ENCODE measurements at places on chromosomes 5 and 9.
A peak's percentile ranks its signal among the peaks of the same experiment; 100 is the strongest.

- no peak for DNase-seq
Observed at GRCh38 chr9:110782701-110783100, 114.1 kb downstream of the MUSK start.

GRCh38 chr5:150703762-150704161 is 2.9 kb upstream of the RBM22 start:
- DNase-seq: no peak

GRCh38 chr9:2785060-2785950 is 58.6 kb downstream of the PUM3 start:
- DNase-seq: no peak

- no peak for DNase-seq
Observed at GRCh38 chr9:138064547-138064946, 187.0 kb downstream of the CACNA1B start.

GRCh38 chr5:138699482-138699881 is 53.7 kb upstream of the CTNNA1 start:
- no peak for DNase-seq

DNA sequence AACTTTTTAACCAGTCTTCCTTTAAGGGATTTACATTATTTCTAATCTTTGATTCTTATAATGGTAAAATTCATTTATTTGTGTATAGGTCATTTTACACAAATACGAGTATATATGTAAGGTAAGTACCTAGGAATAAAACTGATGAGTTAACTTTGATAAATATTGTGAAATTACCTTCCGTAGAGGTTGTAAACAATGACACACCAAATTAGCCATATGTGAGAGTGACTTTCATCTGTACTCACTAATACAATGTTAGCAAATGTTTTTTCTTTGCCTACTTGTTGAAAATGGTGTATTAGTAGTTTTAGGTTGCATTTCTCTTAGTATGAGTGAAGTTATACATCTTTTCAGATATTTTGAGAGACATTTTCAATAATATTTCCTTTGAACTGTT is 42.6 kb upstream of the TSLP start:
- no peak for DNase-seq

DNA sequence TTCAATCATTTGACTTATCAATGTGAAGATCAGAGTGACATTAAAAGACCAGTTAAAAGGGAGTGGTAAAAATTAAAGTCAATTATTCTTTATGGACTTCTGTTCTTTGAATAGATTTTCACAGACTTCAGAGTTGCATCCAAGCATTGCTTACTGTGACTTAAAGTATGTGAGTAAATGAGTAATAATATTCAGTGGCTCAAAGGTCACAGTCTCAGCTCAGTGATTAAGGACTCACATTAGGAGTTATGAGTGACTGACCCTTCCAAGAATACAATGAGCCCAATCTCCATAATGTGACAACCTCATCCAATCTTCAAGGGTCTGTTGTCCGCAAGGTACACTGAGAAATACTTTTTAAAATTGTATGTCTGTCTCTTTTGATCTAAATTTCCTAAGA is 811.2 kb downstream of the BRINP1 start:
- no peak for DNase-seq

DNA sequence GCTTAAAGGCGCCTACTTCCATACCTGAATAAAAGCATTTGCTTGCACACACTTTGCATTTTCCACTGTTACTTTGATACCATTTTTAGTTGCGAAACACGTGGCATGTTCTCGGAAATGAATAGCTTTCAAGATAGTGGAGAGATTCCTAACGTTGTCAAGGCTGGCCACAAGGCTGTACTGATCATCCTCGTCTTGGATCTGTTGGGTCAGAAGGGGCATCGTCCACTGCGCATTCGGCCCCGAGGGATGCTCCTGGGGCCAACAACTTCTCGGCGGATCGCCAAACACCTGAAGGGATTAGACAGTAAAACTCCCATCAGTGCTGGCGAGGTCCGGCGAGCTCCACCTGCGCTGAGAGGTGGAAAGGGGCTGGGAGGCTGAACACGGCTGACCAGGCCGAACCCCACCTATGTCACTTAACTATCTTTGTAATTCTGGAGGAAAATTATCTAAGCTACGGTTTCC is 599 bp downstream of the RAD1 start:
- DNase-seq: peak; percentile 40

GRCh38 chr5:160342413-160342941 is 27.9 kb downstream of the C1QTNF2 start:
- DNase-seq: peak; percentile 78

- no peak for DNase-seq
Observed at GRCh38 chr9:37390759-37391158, 31.7 kb upstream of the GRHPR start.

DNA sequence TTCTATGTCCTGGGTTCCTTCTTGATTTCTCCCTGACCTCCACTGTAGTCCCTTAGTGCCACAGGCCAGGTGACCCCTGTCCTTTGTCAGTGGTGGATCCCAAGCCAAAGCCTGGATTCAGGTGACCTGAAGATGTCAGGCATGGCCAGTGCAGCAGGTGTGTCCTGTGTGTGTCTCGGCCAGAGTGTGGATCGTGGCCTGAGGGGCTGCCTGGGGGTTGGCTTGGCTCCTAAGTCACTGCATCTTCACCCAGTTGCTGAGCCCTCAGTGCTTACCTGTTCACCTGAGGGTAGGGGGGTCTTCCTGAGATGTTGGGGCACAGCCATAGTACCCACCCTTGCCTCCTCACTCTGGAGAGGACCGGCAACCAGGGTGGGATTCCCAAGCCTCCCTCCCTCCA is 61.8 kb upstream of the PITX1 start:
- no peak for DNase-seq

DNA sequence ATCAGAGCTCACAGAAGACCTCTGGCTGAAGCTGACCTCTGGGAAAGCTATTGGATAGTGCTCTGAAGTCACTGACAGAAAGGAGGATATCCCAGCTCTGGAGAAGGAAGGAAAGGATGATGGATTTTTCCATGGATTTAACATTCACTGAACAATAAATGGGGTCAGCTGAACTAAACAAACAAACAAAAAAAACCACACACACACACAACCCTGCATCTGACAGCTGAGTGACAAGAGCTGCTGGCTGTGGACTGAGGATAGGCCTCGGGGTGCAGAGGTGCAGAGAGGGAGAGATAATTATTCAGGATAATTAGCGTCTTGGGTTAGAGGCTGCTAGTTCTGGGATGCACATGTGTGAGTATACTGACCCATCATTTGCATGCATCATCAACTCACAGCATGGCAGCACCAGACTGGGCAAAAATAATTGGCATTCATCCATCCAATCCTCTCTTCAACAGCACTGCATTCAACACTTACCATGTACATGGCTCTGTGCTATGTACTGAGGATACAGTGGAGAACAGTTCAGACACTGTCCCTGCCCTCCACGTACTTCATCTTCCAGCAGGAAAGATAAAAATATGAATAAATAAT is 131.4 kb upstream of the TRIM32 start:
- DNase-seq: no peak

GRCh38 chr5:93364378-93364777 is 216.6 kb downstream of the NR2F1-AS1 start:
- no peak for DNase-seq

- DNase-seq: no peak
Observed at GRCh38 chr9:6893350-6894131, 135.8 kb downstream of the KDM4C start.

DNA sequence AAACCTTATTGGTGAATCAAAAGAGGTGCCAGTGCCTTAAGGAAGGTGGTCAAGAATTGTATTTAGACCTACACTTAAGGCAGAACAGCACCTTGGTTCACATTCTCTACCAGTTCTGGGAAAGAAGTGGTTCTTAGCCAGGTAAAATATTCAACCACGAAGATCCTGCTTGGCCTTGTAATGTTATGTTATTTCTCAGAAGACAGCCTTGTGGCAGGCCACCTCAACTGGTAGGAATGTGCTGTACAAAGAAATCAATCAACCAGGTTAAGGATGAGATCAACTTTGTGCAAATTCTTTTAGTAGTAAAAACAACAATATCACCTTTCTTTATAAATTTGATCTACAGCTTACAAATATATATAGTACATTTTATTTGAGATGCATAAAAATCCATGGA is 246.8 kb downstream of the ARRDC3 start:
- DNase-seq: peak; percentile 14

GRCh38 chr5:15267966-15268365 is 232.0 kb upstream of the FBXL7 start:
- no peak for DNase-seq

- DNase-seq: no peak
Observed at GRCh38 chr5:96569770-96570169, 92.4 kb upstream of the CAST start.

GRCh38 chr9:85981369-85981768 is 40.4 kb downstream of the NAA35 start:
- DNase-seq: no peak

DNA sequence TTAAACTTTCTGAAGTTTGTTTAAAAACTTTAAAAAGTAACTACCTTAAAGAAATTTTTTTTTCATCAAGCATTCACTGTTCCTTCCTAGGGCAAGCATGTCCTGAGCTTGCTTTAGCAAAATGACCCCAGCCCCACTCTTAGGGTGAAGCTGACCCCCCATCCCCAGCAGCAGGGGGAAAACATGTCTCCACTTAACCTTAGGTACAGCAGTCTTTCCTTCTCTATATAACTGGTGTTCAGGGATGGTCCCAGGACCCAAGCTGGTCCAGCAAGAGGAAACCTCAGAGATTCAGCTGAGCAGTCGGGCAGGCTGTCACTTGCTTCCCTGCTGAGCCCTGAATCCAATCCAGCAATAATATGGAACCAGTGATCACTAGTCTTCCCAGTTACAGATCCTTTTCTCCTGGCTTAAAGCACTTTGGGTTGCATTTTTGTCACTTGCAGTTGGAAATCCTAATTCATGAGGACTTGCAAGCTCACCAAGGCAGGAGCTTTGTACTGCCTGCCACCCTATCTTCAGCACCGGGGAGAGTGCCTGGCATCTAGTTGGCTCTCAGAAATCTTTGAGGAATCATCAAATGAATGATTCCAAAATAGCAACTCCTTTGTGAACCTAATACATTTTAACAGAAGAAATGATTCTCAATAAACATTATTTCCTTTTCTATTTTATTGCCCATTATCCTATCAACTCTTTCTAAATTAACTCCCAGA is 91.2 kb downstream of the FSTL4 start:
- no peak for DNase-seq

GRCh38 chr9:893115-893514 is 51.6 kb downstream of the DMRT1 start:
- DNase-seq: no peak

DNA sequence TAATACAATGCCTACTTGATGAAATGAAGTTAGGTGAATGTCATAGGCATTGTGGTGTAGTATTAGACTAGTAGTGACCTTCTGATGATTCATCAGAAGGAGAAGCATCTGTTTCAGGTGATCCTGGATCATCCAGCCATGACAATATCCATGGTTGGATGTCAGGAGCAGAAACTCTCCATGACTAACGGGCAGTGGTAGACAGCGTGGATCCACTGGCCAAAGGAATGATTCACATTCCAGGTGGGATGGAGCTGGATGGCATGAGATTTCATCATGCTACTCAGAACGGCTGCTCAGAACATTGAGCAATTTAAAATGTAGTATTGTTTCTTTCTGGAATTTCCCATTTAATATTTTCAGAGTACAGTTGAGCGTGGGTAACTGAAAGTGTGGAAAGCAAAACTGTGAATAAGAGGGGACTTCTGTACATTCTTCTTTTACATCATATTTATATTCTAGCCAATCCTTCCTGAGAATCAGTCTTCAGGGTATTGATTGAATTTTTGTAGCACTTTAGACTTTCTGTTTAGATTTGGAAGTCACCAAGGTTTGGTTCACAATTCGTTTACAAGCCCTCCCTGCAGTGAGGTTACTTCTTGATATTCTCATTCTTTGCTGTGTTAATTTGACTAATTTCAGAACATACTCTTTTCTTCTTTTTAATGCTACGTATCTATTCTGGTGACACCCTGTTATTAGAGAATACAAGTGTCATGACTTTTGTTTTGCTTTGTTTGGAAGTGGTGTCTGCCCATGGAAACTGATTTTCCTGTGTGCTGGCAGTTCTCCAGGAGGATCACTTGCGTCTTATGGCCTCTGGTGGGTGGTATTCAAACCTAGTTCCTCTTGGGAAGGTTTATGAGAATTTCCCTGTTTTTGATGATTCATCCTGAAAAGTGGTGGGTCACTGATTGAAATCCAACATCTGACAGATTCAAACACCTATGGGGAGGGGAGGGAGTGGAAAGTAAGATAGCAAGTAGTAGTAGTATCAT is 12.2 kb upstream of the CLINT1 start:
- peak; percentile 57 for DNase-seq

GRCh38 chr5:176901260-176902101 is 2.3 kb upstream of the HK3 start:
- no peak for DNase-seq

DNA sequence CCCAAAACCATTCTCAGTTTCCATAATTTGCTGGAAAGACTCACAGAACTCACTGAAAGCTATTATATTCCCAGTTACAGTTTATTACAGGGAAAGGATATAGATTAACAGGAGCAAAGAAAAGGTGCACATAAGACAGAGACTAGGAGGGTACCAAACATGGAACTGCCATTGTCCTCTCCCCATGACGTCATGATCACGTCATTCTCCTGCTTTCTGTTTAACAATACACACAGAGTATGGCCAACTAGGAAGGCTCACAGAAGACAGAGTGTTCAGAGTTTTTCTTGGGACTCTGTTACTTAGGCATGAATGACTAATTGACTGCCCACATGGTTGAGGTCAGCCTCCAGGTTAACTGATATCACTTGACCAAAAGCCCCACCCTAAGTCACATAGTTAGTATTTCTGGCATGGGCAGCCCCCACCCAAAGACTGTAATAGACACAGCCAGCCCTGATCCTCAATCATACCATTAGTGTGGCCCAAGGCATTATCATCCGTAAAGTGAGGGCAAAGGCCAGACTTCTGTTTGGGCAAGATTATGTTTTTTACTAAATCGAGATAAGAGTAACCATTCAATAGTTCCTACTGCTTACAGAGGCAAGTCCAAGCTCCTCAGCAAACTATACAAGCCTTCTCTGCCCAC is 353.5 kb upstream of the POU5F2 start:
- no peak for DNase-seq

DNA sequence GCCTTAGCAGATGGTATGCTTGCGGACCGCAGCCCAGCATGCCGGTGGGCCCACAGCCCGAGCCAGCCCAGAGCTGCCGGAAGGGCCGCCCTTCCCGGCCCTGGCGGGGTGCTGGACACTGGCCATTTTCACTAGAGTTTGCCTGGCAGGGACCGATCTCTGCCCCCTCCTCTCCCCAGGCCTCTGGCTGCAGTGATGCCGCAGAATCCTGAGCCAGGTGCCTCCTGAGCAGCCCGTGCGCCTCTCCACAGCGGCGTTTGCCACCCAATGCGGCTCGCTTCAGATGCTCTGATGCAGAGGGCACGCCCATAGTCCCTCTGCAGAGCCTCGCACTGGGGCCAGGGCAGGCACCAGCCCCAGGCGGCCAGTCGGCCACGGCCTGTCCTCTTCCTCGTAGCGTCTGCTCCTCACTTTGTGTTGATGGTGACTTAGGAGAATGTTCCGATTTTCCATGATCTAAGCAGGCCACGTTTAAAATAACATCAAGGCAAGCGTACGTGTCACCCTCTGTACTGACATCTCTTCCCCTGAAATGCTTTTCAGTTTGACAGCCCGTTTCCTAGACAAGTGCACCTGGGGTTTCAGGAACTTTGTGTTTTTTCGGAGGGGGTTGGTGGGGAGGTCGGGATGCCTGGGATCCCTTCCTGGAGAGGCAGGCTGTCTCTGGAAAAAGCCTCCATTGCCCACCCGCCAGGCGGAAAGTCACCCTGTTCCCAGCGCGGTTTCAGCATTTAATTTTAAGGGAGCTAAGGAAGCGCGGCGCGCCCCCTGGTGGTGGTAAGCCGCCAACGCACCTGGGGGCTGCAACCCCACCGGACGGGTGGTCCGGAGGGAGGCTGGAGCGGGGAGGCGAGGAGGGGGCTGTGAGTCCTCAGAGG is 29.8 kb upstream of the HMCN2 start:
- DNase-seq: peak; percentile 76

Measured in GM03348 (cell line).